ENCODE measurements at places on chromosomes 2 and 18. TPM values are rescaled to one million over a fixed set of nuclear protein-coding genes. Genes with fewer than 3 reads are reported as not detected.

DNA sequence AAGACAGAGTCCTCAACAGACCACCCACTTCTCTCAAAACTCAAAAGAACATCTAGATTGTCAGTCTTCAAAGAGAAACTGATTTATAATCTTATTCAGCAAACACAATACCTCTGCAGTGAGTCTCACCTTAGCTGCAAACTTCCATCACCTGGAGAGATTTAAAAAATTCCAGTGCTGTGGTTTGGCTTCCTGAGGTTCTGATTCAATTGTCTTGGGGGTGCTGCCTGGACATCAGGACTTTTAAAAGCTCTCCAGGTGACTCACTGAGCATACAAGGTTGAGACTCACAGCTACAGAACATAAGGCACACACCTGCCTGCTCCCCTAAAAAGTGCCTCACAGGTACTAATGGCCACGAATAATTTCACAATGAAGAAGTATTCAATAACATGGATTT is 40.3 kb downstream of the RNF152 start:
- DNase-seq, result no peak

DNA sequence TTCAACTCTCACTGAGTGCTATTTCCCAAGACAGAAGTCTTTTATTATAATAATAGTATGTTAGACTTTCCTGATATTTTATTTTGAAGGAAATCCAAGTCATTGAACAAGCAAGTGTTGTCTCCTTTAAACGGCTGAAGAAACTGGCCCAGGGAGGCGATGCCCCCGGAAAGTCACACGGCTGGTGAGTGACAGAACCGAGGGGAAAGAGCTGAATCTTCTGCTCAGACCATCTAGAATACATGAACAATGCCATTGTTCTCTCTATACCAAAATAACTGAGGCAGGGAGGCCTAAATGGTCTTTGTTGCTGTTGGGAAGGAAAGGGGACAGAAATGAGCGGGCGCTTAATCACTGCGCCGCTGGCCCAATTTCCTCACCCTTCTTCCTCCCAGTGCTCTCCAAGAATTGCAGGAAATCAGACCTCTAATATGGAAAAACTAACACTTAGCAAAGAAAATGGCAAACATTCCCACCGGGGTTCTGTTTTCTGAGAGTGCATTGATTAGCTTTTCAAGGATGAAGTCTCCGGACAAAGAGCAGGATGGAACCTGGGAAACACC is 101.5 kb downstream of the KLF7 start:
- no peak for DNase-seq

PTPRN gene
- total RNA-seq, result 6.6 TPM

DNAJC5G gene
- not detected for total RNA-seq

GRCh38 chr2:73964223-73964622 is 20.5 kb upstream of the TET3 start:
- no peak for DNase-seq

DNA sequence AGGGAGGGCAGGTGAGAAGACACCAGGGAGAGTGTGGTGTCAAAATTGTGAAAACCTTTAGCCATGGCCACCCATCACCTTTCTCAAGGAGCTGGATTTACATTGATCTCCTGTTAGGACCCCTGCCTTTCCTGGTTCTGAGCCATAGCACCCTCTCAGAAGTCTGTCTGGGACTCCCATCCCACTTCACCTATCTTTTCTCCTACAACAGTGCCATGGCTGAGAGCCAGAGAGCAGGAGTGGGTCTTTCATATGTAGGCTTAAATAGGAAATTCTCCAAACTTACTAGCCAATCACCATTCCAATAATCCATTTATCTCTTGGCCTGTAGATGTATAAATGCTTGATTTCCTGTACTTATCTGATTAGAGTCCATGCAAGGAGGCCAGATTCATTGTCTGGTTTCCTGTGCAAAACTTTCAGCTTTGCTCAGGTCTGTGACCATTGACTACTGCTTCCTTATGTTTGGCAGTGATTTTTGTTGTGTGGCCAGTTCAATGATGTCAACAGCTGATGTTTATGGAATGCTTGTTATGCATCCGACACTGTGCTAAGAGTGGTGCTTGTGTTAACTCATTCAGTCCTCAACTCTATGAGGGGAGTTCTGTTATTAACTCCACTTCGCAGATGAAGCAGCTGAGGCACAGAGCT is 57.6 kb upstream of the IGFBP5 start:
- DNase-seq, result no peak
